Right lung (tissue), 10 donors: ENCODE measurements at places on chromosomes 13 and 19.
A peak's percentile ranks its signal among the peaks of the same experiment; 100 is the strongest.

GRCh38 chr19:48740164-48740972 lies at the start of gene RASIP1:
TSS of gene RASIP1 (minus strand) at chr19:48740610. CDS start at chr19:48740282, 328 bp downstream.
- DNase-seq = no peak

- DNase-seq = no peak
Measured at GRCh38 chr13:114259974-114260373, 21.4 kb upstream of the UPF3A start.

DNA sequence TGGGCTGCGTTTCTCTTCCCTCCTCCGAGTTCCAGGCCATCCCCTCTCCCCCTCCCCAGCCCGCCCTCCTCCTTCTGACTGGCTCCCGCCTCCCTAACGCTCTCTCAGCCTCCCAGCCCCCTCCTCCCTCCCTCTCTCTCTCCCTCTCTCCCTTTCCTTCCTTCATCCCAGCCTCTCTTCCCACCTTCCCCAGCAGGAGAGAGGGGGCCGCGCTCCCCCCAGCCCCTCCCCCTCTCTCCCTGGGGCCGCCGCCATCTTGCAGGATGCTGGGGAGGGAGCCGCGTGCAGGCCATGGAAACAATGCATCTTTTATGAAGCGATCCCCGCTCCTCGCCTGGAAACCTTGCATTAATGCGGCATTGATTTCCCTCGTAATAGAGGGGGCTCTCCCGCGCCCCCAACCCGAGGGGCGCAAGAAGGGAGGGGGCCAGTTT lies 42.6 kb upstream of the ADGRL1 start:
- DNase-seq = peak; percentile 77

GRCh38 chr13:112845511-112846144 lies 123.4 kb upstream of the MCF2L start:
- no peak for DNase-seq
